Activated CD4-positive, alpha-beta T cell treated with anti-CD3 and anti-CD28 coated beads for 36 hours (primary cell): ENCODE measurements at places on chromosomes 13 and 19. TPM values are rescaled to one million over a fixed set of nuclear protein-coding genes. Genes with fewer than 3 reads are reported as not detected.

Gene MICU2
- total RNA-seq: 28.4 TPM

Gene MISP
- 0.07 TPM for total RNA-seq

Gene CPT1C
- total RNA-seq: 1.1 TPM

Gene ZNF506
- 41.3 TPM for total RNA-seq

Gene FCAR
- total RNA-seq: not detected

Gene HCST
- total RNA-seq: 27.0 TPM

DNA sequence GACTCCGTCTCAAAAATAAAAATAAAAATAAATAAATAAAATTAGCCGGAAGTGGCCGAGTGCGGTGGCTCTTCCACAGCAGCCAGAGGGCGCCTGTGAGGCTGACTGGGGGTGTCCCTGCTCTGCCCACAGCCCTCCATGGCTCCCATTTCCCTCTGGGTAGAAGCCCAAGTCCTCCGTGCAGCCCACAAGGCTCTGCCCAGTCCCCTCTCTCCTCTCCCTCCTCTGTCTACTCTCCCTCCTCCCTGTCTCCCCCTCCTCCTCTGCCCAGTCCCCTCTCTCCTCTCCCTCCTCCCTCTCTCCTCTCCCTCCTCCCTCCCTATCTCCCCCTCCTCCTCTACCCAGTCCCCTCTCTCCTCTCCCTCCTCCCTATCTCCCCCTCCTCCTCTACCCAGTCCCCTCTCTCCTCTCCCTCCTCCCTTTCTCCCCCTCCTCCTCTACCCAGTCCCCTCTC, 20.4 kb downstream of the MISP start:
- DNase-seq: peak; percentile 73

DNA sequence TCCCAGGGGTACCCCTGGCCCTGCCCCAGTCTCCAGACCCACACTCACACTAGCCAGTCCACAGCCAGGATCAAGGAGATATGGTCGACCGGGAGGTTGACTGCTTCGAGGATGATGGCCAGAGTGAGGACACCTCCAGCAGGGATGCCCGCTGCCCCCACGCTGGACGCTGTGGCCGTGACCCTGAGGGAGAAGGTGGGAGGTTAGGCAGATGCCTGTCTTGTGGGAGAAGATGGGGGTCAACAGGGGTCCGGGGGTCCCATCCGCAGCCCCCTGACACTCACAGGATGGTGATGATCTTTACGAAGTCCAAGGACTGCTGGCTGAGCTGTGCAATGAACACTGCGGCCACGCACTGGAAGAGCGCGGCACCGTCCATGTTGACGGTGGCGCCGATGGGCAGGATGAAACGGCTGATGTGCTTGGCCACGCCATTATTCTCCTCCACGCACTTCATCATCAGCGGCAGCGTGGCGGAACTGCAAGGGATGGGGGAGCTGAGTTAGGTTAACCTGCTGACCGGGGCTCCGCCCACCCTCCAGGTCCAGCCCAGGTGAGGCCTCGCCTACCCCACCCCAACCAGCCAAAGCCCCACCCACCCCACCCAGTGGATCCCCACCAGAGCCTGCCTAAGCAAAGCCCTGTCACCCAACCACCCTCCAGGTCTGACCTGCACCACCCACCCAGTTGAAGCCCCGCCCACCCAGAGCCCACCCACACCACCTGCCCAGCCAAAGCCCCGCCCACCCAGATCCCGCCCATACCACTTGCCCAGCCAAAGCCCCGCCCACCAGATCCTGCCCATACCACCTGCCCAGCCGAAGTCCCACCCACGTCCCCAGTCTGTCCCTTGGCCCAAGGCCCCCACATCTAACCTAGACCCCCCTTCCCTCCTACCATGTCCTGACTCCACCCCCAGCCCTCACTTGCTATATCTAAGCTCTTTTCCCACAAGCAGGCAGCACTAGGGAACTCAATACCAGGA, 11.2 kb downstream of the SLC1A5 start:
- DNase-seq: peak; percentile 59

DNA sequence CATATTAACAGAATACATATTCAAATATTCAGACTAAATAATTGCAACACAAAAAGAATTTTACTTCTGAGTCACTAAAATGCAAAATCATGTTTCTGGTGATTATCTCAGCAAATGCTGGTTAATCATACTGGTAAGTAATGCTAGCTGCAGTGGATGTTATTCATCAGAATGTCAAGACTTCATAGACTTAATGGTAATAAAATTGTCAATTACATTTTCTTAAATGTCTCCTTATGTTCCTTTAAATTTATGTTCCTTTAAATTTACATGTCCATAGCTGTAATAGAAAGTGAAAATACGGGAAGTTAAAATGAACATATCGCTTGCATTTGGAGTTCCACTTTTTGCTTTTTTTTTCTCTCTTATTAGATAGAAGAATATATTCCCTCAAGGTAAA, 853.0 kb downstream of the SLITRK6 start:
- DNase-seq: no peak

DNA sequence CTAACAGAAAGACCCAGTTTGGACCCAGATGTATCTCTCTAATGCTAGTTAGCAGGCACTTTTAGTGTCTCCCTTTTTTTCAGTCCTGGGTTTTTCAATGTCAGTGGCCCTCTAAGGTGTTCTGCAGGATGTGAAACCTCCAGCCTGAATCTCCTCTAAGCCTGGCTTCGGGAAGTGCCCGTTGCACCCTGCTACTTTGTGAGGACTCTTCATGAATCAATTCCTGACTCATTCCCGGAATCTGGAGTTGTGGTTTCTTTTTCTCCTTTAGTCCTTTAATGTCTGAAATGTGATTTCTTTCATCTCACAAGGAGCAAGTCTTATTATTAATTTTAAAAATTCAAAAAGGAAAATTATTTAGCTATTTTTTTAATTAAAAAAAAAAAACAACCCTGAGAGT, 116.0 kb downstream of the ZNF536 start:
- DNase-seq: no peak

DNA sequence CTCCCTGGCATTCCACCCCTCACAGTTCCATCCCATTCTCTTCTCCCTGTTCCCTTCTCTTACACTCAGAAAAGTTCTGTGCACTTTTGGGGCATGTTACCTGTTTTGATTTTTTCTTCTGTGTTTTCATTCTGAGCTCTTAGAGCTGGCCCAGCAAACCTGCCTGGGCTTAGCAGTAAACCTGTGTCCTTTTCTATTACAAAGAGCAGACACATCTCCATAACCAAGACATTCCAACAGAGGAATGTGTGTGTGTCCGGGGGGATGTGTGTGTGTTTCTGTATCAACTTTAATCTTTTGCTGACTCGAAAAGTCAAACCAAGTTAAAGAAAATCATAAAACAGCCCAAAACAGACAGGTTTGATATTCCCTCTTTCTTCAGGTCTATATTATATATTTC, 49.1 kb upstream of the SOX21 start:
- no peak for DNase-seq

DNA sequence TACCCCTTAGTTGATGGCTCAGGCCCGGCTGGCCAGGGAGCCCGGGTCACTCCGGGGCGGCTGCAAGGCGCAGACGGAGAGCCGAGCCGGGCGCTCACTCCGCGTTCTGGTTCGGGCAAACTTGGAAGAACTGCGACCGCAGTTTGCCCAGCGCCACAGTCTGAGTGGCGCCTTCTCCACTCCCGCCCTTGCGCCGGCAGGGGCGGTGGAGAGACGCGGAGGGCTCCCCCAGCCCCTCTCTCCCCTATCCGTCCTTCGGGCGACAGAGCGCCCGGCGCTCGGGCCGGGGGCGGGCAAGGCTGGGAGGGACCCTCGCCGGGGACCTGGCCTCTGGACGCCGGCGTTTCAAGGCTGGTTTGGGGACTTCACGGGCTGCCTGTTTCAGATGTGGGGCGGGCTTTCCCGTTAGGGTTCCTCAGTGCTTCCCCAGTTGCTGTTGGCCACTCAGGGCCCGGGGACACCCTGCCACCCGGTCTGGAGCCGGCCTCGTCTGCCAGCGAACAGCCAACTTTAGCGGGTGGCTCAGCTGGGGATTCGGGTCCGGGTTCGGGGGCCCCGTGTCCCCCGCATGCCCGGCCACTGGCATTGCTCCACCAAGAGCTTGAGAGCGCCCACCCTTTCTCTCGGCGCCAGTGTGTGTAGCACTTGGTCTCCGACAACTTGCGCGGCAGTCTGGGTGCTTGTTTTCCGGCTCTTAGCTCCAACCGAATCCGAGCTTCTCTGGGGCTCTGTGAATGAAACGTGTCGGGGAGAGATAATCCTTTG, 1.5 kb downstream of the GPC6 start:
- peak; percentile 8 for DNase-seq

- no peak for DNase-seq
Measured at GRCh38 chr13:49407936-49408335, 35.9 kb downstream of the CAB39L start.

DNA sequence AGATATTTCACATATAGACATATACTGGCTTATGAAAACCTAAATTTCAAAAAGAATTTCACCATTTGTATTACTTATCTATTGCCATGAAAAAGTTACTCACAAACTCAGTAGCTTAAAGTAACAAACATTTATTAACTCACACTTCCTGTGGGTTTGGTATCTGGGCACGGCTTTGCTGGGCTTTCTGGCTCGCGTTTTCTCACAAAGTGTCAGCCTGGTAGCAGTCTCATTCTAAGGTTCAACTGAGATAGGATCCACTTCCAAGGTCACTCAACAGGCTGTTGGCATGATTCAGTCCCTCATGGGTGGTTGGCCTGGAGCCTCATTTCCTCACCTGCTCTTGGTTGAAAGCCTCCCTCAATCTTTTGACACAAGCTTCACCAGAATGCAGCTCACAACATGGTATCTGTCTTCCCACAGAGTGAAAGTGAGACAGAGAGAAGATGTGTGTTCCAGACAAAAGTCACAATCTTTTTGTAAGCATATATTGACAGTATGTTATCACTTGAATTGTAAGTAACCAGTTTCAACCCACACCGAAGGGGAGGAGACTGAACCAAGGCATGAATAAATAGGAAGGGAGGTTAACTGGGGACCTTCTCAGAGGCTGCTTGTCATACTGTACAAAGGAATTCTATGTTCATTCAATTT, 1065.8 kb upstream of the SPRY2 start:
- DNase-seq: no peak

- DNase-seq: peak; percentile 38
Measured at GRCh38 chr19:31351056-31351854, 2.0 kb upstream of the TSHZ3 start.

DNA sequence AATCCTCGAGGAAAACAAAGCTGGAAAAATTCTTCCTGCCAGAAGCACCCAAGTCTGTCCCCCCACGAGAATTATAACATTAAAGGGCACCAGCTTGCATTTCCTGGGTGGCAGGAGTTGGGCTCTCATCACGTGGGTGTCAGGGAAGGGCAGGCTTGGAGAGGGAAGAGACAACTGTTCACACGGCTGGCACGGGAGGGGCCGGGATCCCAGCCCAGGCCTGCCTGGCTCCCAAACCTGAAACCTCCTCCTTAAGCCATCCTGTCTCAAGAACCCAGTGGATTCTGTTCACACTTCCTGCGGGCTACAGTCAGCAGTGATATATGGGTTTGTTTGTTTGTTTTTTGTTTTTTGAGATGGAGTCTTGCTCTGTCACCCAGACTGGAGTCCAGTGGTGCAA, 12.2 kb downstream of the GRIK5 start:
- no peak for DNase-seq

DNA sequence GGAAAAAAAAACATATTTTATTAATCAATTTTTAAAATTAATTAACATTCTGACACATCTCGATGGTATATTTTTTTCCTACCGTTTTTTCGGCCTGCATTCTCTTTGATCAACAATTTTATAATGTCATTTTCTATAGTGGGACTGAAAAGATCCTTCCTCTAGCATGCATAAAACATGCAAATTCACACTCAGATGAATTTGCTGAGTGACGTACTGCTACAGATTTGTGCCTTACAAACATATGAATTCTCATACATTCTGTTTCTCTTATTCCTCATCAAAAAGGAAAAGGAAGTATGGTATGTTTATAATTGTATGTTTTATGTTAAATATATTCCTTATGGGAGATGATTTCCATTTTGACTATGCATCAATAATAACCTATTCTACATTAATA, 458.2 kb downstream of the TSHZ3 start:
- no peak for DNase-seq

- DNase-seq: peak; percentile 46
Measured at GRCh38 chr13:99367663-99368448, 60.7 kb upstream of the GPR183 start.

DNA sequence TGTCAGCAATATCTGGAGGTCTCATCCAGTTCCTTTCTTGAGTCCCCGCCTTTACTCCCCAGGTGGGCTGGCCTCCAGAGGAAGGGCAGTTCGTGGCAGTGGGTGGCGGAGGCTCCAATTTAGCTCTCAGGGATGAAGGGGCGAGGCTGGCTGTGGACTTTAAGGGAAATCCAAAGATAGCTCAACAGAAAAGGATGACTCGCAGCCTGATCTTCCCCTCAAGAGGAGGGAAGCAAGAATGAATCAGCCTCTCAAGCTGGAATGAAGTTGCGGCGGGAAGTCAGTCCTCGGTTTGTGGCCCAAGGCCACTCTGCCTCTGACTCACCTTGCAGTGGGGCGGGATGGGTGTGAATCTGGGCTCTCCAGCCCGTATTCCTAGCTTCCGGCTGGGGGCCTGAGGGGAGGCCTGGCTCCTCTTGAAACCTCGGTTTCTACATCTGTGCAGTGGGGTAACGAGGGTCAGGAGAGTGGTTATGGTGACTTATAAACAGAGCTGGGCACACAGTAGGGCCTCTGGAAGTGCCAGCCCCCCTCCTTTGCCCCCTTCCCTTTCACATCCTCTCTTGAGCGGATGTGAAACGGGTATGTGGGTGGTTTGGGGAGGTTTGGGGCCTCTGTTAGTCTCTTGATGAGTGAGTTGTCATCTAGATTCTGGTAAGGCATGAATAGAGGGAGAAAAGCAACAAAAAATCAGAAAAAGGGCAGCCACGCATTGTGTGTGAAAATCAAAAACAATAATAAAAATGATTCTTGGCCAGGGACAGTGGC, 10.5 kb upstream of the SMG9 start:
- peak; percentile 92 for DNase-seq

DNA sequence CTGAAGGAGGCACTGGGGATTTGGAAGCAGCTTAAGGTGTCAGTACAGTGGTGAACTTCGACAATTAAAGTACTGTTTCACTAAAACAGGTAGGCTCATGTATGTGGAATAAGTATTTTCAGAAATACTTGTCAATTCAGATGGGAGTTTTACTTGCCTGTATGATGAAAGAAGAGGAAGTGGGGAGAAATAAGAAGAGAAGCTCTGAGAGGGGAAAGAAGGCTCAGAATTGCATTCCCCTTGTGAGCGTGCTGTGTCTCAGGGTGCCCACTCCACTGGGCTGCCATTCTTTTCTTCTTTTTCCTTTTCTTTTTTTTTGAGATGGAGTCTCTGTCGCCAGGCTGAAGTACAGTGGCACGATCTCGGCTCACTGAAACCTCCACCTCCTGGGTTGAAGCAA, 38.6 kb upstream of the RNF17 start:
- DNase-seq: no peak

GRCh38 chr13:64278493-64278892, 2862.8 kb upstream of the PCDH20 start:
- DNase-seq: no peak
